ENCODE measurements at places on chromosomes 5 and 9.
A peak's percentile ranks its signal among the peaks of the same experiment; 100 is the strongest.

- no peak for DNase-seq
Measured at GRCh38 chr5:148796936-148797335, 29.5 kb upstream of the ADRB2 start.

DNA sequence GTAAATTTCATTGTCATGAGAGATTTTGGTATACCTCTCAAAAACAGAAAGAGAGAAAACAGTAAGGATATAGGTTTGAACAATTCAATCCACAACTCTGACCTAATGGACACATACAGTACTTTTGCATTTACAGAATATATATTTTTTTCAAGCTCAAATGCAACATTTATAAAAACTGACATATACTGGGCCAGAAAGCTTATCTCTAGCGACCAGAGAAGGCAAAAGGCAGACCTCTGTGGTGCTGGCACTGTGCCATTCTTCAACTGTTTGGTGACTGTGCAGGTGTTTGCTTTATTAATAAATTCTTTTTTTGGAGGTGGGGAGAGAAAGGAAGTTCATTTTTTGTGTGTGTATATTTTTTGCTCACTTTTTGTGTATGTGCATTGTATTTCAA lies 6.0 kb upstream of the PLAC8L1 start:
- DNase-seq, result no peak

- DNase-seq, result no peak
Measured at GRCh38 chr5:107396351-107396690, 274.4 kb downstream of the EFNA5 start.

- DNase-seq, result no peak
Measured at GRCh38 chr5:73748510-73749400, 122.8 kb downstream of the ARHGEF28 start.

GRCh38 chr9:134358662-134359319 lies 32.5 kb downstream of the RXRA start:
- no peak for DNase-seq

- peak; percentile 27 for DNase-seq
Measured at GRCh38 chr5:74188351-74189105, 452.0 kb downstream of the ENC1 start.

GRCh38 chr9:106886111-106887046 lies 23.4 kb downstream of the ZNF462 start:
- no peak for DNase-seq

DNA sequence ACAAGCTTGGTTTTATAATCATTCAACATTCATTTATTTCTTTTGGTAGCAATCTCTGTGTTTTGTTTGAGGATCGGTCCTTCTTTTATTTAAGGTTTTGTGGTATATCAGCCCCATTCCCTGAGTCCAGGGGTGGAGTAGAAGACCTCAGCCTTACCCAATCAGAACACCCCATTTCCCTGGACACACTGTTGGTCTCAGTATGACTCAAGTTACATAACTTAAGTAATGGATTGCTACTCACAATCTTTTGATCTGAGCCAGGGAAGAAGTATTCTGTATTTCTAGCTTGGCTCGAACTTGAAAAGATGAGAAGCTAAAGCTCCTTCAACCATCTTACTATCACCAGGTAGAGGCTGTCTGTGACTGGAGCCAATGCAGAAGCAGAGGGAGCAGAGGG lies 175.2 kb upstream of the HAPLN1 start:
- DNase-seq, result no peak

- DNase-seq, result no peak
Measured at GRCh38 chr5:107422494-107422893, 248.2 kb downstream of the EFNA5 start.

DNA sequence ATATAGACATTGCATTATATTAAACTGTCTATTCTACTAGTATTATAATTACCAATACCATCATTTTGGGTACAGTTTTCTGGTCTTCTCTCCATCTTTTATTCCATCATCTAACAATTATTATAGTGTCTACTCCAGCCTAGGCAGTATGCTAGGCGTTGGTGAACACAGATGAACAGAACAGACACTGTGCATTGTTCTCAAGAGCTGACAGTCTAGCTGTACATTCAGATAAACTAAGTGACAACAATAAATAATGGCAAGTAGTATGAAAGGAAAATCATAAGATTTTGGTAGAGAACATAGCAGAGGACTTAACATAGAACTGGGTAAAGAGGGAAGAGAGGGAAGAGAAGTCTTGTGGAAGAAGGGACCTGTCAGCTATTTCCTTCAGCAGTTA lies 12.5 kb upstream of the SGCD start:
- DNase-seq, result no peak

DNA sequence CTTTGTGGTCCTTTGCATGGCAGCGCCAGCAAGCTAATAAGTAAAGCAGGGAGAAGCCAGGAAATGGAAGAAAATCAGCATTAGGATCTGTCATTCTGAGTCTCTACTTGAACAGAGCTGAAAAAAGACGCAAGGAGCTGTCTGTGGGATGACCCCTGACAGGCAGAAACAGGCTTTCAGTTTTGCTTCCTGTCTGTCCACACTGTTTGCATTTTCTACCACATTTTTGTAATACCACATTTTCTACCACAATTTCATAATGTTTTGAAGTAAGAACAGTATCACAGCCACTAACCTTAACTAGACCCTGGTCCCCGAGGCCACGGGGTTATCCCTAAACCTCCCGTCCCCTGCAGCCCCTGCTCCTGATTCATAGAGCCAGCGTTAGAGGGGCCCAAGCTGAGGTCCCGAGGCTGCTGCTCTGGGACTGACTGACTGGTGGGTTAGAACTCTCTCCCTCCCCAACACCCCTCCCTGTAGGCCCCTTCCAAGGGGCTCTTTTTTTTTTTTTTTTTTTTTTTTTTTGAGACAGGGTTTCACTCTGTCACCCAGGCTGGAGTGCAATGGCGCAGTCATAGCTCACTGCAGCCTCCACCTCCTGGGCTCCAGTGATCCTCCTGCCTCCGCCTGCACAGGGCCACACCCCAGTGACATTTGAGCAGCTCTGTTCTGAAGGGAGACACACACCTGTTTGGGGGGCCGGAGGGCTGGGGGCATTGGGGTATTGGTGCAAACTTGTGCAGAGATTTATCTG lies 4.0 kb upstream of the CLIC3 start:
- DNase-seq, result peak; percentile 64

DNA sequence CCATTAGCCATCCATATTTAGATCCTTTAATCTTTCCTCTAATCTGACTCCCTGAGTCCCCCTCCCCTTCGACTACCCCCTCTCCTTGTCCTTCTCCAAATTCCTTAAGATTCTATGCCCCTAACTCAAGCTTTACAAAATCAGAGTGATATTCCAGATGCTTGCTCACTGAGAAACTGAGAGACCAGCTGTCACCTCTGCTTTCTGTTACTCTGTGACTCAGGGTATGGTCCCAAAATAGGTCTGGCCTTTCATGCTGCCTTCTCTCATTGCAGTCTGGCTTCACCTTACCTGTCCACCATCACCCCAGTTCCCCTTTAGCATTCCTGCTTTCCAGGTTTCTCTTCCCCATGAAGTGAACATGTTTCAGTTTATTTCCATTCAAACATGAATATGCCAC lies 383.3 kb upstream of the SLC30A5 start:
- no peak for DNase-seq

DNA sequence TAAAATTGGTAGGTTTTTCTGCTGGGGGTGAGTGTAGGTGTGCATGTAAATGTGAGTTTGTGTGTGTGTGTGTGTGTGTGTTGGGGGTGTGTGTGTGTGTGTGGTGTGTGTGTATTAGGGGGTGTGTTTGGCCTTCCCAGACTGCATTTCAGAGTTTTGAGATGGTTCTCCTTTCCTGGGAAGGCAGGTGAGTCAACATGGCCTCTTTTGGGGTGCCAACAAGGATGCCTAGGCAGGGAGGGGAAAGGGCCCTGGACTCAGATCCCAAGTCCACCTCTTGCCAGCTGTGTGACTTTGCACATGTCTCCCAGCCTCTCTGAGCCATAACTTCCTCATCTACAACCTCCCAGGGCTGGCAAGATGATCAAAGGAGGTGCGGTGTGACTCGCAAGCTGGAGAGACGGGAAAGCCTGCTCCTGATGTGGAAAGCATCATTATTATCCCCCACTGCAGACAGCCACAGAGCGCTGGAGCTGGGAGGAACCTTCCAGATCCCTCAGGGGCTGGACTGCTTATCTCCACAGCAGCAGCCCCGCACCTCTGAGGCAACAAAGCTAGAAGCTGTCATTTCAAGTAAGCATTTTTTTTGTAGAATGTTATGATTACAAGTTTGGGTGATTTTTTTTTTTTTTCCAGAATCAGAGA lies 63.5 kb upstream of the TBC1D2 start:
- peak; percentile 41 for DNase-seq

DNA sequence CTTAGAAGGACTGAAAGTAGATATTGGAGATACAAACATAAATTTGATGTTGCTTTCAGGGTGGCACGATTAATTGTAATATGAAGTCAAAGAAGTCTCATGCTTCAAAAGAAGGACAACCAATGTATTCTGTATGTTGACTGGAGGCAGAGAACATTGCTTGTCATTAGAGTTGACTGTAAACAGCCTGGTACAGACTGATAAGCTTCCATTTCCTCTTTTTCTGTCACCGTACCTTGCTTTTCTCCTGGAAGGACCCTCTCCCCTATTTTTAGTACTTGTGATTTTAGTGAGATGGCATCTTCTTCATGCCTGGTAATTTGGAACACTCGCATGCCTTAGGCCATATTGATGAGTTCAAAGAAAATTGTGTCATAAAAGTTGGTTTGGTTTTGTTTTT lies 809.4 kb downstream of the PRELID2 start:
- no peak for DNase-seq

DNA sequence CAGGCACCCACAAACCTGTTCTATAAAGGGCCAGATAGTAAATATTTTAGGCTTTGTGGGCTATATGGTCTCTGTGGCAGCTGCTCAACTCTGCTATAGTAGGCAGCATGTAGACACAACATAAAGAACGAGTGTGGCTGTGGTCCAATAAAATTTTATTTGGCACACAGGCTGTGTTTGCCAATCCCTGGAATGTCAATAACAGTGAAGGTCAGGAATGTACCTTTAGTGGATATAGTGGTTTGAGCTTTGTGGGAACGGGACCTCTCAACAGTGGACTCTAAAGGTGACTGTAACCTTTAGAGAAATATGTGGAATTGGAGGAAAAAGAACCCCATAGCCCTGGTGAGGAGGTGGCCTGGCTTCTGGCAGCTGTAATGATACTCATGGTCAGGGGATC lies 145.2 kb downstream of the MAST4 start:
- no peak for DNase-seq

- no peak for DNase-seq
Measured at GRCh38 chr9:79973627-79974026, 401.9 kb downstream of the TLE4 start.

DNA sequence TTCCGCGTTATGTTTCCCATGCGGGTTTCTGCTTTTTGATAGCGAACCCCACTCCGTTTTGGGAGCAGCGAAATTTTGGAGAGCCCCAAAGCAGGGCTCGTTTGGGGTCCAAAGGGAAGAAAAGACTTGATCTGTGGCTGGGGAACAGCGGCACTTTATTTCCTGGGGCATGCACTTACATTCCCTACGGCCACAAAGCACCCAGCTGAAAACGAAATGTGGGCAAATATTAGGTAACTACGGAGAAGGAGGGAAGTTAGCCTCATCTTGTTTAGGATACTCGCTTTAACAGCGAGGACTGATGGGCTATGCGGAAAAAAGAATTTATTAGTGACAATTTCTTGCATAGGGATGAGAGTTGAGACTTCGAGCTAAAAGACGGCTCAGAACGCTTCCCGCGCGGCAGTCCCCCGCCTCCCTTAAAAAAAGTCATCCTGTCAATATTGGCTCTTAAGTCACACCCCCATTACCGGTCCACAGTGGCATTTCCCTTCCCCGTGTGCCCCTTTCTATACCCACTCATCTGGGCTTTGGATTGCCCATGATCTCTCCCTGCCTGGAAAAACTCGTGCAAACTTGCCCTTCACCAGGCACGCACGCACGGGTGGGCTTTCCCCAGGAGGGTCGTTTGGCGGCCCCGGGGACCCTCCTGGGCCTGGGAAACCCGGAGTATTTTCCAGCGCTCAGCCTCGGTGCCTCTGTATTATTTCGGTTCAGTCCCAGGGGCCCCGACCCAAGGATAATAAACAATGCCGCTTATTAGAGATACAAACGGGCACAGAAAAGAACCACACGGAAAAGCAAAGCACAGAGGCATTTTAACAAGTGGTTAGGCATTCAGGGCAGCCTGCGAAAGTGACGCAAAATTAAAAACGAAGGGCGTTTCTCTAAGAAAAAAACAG lies 35.8 kb upstream of the NFIB start:
- DNase-seq, result no peak

DNA sequence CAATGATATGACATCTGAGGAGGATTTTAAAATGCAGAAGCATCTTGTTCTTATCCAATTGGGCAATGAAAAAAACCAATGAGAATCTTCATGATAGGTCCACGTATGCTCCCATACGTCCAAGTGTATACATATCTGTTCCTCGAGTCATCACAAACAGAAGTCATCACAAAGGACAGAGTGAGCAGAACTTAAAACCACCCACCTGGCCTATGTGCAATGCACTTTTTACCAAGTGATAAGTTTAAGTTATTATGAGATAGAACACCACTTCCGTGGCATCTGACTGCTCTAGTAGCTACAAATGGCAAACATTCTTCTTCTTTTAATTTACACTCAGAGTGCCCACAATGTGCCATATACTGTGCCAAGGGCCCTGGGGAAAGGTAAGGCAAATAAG lies 82.4 kb downstream of the PPP2R2B start:
- DNase-seq, result no peak

DNA sequence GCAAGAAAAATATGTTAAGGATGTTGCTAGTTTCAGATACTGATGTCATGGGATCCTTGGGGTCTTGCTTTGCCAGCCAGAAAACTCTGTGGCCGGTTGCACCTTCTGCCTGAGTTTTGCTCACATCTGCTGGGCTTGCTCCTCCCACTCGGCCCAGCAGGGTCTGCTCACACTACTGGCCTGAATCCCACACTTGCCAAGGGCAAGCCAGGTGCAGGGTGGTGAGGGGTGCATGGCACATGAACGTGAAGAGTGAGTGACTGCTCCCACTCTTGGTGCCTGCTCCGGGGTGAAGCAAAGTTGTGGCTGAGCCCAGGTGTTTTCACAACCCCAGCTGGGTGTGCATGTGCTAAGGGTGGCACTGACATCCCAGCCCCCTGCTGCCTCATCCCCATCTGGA lies 83.1 kb upstream of the STARD4 start:
- DNase-seq, result no peak

DNA sequence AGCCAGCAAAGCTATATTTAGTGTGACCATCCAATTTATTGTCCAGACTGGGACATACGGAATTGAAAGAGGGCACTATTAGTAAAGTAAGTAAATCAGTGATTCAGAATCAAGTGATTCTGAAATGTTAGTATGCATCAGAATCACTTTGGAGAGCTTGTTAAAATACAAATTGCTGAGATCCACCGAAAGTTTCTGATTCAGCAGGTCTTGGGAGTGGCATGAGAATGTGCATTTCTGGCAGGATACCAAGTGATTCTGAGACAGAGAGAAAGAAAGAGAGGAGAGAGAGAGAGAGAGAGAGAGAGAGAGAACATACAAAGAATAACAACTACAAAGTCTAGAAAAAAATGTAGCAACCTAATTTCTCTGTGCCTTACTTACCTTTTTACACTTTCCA lies 65.4 kb upstream of the ASTN2 start:
- DNase-seq, result no peak

- no peak for DNase-seq
Measured at GRCh38 chr9:106969696-106970095, 106.7 kb downstream of the ZNF462 start.

GRCh38 chr9:130138791-130139190 lies 33.4 kb upstream of the NCS1 start:
- DNase-seq, result peak; percentile 85

- peak; percentile 89 for DNase-seq
Measured at GRCh38 chr9:3906437-3907213, 380.8 kb upstream of the RFX3 start.

Measured in fibroblast of skin of scalp (primary cell).